ENCODE measurements at places on chromosomes 6 and 20.

GRCh38 chr6:159899994-159900745 is 9.4 kb downstream of the MAS1 start:
- DNase-seq = no peak

DNA sequence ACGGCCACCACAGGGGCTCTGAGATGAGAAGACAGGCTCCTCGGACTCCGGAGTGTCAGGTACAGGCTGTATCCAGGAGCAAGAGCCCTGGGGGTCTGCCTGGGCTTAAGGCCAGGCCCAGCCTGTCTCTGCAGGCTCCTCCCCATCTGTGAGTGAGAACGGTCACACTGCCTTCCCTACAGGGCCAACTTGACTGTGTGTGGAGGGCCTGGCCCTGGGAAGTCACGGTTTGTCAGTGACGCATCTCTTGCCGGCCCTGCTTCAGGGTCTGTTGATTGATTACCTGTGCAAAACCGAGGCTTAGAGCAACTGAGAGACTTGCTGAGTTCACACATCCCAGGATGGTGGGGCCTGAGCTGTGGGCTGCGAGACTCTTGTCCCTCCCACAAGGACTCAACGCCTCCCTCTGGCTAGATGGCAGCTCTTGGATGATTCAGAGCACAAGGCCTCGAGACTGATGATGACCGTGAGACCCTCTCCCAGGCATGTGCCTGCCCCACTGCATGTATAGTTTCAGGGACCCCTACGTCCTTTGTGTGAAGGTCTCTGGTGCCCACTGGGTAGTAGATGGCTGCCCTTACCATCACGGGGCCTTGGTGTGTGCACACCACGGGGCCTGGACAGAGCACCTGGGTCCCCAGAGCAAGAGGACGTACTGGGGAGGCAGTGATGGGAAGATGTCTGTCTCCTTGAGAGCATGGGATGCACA is 5.9 kb downstream of the RBM38 start:
- DNase-seq = no peak

DNA sequence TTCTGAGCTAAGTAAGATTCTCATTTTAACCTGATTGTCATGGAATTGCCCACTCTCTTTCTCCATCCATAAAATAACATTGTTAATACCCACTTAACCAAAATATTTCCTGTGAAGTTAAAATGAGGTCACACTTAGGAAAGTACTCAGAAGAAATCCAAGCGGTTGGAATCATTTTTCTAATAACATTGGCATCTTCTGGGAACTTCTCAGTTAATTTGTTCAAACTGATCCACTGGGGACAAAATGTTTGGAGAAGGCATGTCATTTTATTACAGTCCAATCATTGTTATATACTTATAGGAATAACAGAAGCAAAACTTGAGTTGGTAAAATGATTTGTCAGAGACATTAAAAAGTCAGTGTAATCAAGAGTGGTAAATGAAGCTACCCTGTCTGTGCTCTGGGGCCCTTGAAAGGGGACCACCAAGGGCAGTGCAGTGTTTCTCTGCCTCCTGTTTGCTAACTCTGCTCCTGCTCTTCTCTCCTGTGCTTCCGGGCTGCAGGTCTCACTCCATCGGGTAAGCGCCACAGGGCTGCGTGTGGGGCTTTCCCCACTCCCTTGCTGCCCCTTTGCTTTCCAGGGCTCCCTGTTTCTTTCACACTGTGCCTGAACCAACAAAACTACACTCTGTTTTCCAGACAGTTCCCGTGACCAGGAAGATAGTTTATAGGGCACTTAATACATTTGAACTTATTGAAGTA is 50.1 kb downstream of the HDDC2 start:
- DNase-seq = no peak

DNA sequence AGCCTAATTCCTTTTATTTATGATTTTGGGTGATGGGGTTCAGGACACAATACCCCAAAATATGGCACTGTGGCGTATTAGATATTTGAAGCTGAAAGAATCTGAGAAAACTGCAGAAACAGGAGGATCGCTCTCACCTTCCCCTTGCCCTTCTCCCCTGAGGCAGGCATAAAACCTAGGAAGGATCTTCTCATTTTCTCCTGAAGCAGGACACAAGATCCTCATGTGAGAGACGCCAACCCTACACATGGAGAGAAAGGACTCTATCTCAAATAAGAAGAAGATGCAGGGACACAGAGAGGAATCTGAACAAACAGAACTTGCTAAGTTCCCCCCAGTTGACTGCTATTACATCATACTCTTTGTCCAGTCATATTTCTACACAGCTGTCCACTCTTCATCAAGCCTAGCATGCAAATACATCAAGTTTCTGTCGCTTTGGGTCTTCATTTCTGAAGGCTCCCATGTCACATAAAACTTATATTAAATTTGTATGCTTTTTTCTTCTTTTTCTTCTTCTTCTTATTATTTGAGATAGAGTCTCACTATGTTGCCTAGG is 109.0 kb downstream of the DTNBP1 start:
- no peak for DNase-seq

DNA sequence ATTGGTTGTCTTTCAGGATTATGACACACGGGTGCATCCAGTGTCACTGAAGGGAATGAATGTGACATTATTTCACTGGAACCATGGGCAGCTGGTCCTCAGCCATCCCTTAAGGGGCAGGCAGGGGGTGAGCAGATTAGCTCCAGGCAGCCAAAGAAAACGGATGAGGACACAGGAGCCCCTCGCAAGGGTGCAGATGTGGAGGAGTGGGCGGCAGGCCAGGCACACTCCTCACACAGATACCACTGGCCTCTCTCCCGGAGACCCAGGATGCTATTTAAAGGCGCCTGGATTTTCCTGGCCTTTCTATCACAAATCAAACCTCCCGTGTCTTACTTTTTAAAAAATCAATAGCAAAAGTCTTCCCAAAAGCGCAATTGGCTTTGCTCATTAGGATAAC is 210.4 kb downstream of the TAF4 start:
- no peak for DNase-seq

- DNase-seq = no peak
Measured at GRCh38 chr20:2694519-2694918, 1.9 kb downstream of the EBF4 start.

DNA sequence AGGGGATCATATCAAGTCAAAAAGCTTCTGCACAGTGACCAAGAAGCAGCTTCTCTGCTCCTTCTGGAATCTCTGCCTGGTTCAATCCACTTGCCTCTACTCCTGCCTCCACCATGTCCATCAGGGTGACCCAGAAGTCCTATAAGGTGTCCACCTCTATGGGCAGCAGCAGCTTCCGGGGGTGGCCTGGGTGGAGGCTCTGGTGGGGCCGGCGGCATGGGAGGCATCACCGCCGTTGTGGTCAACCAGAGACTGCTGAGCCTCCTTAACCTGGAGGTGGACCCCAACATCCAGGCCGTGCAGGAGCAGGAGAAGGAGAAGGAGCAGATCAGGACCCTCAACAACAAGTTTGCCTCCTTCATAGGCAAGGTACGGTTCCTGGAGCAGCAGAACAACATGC is 159.3 kb downstream of the PRKN start:
- DNase-seq = no peak

GRCh38 chr6:149331871-149332270 is 14.4 kb downstream of the TAB2 start:
- no peak for DNase-seq

- no peak for DNase-seq
Measured at GRCh38 chr6:155778336-155778735, 322.7 kb upstream of the NOX3 start.

DNA sequence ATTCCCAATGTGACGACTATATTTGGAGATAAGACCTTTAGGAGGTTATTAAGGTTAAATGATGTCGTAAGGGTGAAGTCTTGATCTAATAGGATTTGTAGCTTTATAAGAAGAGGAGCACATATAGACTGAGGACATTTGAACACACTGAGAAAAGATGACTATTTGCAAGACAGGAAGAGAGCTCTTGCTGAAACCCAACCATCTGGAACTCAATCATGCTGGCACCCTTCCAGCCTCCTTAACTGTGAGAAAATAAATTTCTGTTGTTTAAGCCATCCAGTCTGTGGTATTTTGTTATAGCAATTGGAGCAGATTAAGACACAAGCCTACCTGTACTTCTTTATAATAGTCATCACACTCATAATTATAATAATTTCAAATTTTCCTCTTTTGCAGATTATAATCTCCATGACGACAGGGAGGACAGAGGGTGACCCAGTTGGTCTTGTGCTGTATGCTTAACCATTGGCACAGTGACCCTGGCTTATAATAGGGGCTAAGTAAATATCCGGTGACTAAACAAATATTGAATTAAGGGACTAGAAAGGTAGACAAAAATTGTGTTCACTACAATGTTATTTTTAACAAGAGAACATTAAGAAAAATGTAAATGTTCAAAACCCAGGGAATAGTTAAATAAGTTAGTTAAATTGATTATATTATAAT is 206.4 kb upstream of the HDDC2 start:
- DNase-seq = no peak

- DNase-seq = no peak
Measured at GRCh38 chr6:45607798-45608197, 230.1 kb upstream of the SUPT3H start.

DNA sequence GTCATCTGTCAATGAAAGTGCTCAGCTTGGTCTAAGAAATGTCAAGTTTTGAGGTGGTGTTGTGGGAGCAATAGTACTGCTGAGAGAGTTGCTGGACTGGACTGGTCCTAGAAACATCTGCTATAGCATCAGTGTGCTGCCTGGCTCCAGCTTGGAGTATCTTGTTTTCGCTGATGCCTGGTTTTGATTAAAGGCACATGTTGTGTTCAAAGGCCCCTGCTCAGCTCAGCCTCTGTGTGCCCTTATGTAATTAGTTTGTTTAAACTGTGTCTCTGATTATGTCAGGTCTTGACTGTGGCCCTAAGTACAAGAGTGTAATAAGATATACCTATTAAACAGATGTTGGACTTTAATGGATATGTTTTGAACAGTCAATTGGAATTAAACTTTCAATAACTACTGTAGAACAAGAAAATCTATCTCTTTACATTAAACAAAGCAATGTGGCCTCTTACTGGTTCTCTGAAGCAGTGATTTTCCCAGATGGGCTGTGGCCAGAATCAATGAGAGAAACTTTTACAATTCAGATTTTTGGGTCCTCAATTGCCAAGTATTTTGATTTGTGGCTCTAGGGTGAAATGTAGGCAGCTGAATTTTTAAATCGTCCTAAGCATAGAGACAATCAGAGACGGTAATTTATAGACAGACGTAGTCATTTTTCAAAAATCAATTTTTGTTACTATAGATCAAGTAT is 668.2 kb downstream of the DHX35 start:
- no peak for DNase-seq

- no peak for DNase-seq
Measured at GRCh38 chr6:42315991-42316970, 98.6 kb upstream of the MRPS10 start.

- DNase-seq = no peak
Measured at GRCh38 chr20:48051794-48052474, 266.7 kb upstream of the SULF2 start.

DNA sequence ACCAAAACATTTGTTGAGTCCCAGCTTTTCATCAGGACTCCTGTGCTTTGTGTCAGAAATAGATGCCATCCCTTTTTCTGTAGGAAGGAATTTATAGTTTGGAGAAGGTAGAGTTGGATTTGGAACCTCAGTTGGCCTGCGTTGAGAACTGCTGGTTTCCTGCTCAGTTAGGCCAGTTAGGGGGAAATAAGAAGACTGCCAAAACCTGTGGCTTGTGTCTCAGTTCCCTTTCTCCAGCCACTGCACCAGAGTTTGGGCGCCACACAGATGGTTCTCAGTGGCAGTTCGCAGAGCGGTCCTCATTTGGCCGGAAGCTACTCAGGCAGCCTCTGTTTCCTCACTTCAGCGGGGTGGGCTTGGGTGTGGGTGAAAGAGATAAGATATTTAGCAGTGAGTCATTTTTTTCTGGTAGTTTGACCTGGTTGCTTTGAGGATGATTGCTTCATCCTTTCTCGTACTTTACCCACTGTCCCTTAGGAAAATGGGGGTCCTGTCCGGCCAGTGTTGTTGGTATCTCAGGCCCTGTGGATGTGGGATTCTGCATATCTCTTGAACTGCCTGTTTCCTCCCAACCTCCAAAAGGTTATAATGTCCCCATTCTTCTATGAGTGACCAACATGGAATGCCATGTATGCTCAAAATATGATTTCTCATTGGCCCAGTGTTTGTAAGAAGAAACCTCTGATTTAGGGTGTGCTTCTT is 53.7 kb downstream of the JARID2 start:
- DNase-seq = no peak

DNA sequence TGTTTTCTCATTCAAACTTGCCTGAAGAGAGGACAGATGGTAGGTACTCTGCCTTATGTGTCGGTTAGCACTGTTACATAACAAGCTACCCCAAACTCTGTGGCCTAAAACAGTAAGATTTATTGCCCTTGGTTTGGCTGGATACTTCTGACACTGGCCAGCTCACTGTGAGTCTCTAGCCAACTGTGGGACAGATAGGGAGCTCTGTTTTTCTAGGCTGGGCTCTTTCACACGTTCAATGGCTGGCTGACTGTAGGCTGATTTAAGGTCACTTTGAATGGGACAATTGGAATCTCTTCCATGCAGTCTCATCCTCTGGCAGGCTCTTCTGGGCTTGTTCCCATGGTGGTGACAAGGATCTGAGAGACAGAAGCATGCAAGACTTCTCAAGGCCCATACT is 39.4 kb upstream of the JAG1 start:
- no peak for DNase-seq

DNA sequence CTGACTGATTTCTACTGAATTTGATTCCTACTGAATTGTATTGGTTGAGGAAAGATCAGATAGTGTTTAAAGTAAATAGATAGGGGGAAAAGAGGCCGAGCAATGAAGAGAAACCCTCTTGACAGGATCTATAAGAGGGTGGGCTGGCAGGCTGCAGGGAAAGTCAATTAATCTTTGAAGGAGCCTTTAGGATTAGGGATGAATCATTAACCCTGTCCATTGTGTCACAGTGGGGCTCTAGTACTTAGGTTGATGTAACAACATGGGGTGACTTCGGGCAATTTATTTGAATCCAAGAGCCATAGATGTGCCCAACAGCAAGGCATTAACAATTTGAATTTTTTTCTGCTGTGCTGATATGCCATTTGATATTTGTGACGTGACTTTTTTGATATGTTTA is 7.5 kb downstream of the RFX6 start:
- no peak for DNase-seq

DNA sequence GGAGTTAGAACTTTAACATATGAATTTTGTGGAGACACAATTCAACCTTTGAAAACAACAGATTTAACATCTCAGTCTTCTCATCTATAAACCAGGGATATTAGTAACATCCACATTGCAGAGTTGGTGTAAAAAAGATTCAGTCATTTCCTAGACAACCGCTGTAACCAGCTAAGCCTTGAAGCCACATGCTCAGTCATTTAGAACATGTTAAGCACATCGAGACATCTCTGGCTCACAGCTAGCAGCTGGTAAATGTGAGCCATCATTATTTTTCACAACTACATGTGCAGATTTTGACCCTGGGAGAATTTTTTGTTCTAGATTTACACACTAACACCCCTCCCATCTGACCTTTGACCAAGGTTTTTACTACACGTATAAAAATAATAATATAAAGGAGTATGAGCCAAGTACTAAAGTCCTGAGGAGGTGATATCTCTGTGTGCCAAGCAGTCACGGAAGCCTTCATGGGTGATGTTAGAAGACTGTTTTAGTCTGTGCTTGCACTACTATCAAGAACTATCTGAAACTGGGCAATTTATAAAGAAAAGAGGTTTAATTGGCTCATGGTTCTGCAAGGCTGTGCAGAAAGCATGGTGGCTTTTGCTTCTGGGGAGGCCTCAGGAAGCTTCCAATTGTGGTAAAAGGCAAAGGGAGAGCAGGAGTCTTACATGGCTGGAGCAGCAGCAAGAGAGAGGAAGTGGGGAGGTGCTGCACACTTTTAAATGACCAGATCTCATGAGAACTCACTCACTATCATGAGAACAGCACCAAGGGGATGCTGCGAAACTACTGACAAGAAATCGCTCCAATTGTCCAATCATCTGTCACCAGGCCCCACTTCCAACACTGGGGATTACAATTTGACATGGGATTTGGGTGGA is 48.7 kb upstream of the IL20RA start:
- DNase-seq = no peak
